ENCODE measurements at places on chromosomes 7 and 10.
A peak's percentile ranks its signal among the peaks of the same experiment; 100 is the strongest.

DNA sequence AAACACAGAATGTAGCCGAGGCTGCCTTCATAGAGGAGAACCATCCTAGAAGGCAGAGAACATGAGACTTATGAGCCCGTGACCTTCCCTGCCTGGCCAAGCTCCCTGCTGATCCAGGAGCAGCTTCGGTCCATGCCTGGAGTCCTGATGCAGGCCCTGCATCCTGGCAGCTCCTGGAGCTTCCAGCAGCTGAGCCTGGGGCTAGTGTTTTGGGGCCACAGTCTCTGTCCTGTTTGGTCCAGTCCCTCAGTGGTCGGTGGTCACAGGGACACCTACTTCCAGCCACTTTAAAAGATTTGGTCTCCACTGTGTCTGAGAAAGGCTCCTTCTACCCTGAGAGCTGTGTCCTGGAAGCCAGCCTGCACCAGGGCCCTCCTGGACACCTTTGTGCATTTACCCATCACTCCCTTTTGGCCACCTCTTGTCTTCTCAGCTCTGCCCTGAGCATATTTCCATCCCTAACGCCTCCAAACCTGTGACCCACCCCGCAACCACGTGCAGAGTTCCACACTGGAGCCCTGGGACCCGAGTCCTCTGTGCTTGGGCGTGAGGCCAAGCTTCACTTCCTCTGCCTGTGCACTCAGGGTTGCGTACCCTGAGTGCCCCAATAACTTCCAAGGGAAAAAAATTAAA, 315.2 kb upstream of the ZNF32 start:
- DNase-seq, result no peak

DNA sequence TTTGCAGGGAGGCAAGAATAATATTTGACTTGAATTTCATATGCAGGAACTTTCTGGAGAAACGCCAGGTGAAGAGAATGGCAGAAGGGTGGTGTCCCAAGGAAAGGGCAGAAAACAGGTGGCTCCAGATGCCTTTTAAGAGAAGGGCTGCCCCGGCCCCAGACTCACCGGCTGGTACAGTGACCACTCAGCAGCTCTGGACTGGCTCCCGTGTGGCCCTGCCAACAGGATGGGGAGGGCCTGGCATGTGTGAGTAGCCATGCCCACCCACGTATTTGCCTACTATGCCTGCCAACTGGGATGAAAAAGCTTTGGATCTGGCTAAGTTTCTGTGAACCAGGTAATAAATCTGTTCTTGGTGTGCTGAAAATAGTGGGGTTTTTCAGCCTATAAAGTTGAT, 159.5 kb downstream of the PRKAG2 start:
- no peak for DNase-seq

DNA sequence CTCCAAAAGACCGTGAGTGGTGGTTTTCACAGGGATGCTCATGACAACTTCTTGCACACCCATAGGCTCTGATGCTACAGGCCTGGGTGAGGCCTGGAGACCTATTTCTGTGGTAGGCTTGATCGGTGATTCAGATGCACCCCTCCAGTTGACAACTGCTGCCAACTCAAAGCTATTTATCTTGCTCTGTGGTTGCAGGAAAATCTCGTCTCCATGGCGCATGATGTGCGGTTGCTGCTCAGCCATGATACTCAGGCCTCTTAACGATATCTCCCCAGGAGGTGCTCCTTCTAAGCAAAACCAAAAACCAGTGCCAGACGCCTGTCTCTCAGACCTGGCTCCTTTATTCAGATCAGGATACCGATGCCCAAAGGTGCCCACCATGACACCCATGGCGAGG, 31.4 kb downstream of the C10orf90 start:
- DNase-seq, result no peak

DNA sequence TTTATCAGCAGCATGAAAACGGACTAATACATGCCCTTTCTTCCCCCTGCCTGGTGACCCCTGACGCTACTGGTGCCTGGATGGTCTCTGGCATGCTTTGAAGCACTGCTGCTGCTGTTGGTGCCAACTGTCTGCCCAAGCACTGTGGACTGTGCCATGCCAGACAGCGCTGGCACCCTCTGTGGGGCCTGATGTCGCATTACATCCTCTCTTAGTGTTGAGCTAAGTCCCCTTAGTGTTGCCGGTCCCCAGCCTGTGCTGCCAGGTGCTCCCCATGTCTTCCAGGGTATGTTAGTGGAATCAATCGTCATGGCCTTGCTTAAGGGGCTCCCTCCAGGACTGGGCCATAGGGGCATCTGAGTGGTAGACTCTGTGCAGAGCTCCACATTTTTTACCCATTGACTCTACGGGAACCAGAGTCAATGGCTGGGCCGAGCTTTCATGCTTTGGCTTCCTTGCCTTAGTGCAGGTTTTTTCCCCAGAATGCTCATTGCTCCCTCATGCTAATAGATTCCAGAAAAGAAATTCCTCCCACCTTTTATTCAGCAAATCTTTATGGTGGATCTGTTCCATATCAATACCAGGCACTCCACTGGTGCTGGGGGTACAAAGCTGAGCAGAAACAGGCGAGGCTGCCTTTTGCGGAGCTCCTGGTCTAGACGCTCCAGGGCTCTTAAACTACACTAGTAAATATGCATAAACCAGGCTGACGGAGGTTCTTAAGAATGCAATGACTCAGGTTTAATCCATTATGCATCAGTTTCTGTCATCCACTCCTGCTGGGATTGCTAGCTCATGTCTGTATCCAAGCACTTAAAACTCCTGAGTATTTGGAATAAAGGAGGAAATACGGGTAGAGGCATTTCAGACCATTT, 21.8 kb upstream of the MRC1 start:
- DNase-seq, result no peak

GRCh38 chr7:37491919-37492694, 43.4 kb upstream of the ELMO1 start:
- DNase-seq, result no peak

DNA sequence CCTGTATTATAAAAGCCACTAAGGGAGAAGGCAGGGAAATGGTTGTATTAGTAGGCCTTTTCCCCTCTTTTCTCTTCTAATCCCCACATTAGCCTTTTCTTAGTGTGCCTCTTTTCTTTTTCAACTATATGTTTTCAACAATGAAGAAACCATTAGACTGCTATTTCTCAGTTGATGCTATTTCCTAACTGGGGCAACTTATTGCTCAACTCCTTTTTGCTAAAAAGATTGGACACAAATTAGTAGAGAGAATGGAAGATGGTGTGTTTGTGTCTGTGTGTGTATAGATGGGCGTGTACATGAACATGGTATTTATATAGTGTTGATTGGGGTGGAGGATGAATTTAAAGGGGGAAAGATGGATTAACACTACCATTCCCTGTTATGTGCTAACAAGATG, 28.4 kb downstream of the TBC1D12 start:
- no peak for DNase-seq

DNA sequence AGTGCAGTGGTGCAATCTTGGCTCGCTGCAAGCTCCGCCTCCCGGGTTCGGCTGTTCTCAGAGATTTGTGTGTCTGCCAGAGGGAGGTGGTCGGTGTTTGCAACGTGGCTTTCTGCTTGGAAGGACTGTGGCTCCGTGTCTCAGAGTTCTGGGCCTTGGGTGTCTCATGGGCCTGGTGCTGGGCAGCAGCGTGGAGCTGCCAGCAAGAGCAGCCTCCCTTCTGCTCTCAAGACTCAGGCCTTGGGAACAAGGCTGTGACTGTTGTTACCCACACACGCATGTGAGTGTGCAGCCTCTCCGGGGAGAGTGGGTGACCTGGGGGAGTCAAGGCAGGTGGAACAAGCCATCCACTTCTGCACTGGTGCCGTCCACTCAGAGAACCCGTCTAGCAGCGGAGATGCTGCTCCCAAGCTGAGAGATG, 52.0 kb downstream of the VIPR2 start:
- peak; percentile 13 for DNase-seq

DNA sequence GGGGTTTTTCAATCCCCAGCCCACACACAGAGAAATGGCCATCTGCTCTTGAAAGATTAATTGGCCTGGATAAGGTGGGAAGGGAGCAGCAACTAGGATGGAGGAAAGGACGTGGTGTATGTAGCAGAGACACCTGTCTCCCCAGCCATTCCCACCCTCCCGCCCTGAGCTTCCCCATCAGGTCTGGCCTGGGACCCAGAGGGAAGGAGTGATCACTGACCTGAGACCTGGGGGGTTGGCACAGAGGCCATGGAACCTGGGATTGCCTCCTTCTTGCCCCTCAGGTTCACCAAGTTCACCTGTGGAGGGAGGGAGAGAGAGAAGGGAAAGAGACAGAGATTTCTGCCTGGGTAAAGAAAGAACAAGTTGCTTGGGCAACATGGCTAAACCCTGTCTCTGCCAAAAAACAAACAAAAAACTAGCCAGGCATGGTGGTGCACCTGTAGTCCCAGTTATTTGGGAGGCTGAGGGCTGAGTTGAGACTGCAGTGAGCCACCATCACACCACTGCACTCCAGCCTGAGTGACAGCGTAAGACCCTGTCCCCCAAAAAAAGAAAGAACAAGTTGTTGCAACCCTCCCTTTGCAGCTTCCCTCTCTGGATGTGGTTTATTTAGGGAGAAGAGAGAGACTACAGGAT, 11.3 kb upstream of the TRPV6 start:
- no peak for DNase-seq

DNA sequence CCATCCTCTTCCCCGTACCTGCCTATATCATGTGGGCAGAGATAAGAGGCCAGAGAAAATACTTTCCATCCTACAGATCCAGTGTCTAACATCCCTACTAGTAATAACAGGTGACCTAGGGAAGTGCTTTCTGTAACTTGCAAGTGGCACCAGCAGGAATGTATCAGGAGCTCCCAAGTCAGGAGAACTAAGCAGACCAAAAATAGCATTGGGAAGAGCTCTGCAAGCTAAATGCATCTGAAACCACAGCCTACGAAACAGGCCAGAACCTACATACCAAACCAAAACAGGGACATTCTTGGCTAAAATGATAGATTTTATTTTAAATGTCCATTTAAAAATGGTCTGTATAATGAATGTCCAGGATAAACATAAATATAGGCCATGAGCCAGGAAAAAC, 680.8 kb downstream of the PHTF2 start:
- DNase-seq, result no peak

Data from activated T-cell treated with anti-CD3 and anti-CD28 coated beads, Interleukin-2, amount 50 U/mL, for 1 hour (primary cell).